Stimulated activated CD8-positive, alpha-beta memory T cell treated with anti-CD3 and anti-CD28 coated beads, Interleukin-2, amount 100 ng/mL, for 1 hour (primary cell): ENCODE measurements at places on chromosomes 2 and 18.

- no peak for DNase-seq
These were observed 111.6 kb downstream of the TACR1 start for GRCh38 chr2:75087736-75088135.

GRCh38 chr2:24919506-24920097, 435 bp downstream of the ADCY3 start:
- DNase-seq = no peak

DNA sequence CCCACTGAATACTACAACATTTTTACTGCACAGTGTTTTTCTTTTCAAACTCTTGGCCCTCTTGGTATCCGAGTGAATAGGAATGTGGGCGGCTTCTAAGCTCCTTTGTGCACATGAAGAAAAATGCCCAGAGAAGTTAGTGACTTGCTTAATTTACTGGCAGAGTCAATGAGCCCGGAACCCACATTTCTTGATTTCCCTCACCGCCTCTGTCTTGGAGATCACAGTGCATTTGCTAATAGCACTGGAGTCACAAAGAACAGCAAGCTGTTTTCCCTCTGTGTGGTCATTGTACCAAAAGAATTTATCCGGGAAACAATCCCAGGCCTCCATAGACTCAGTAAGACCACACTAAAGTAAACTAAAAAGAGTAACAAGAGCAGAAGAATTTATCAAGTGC, 18.9 kb downstream of the STON1 start:
- DNase-seq = no peak

- no peak for DNase-seq
These were observed 32.8 kb upstream of the B3GNT7 start for GRCh38 chr2:231362555-231363184.

DNA sequence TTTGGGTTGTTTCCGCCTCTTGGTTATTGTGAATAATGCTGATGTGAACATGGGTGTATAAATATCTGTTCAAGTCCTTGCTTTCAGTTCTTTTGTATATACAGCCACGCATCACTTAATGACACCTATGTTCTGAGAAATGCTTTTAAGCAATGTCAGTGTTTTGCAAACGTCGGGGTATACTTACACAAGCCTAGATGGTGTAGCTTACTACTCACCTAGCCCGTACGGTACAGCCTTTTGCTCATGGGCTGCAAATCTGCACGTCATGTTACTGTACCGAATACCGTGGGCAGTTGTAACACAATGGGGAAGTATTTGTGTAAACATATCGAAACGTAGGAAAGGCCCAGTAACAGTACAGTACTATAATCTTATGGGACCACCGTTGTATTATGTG, 12.4 kb downstream of the RALB start:
- no peak for DNase-seq

GRCh38 chr2:24360963-24361330, 611 bp upstream of the ITSN2 start:
- no peak for DNase-seq
